Stimulated activated CD8-positive, alpha-beta memory T cell treated with anti-CD3 and anti-CD28 coated beads, Interleukin-15, amount 100 ng/mL, for 4 hours (primary cell): ENCODE measurements at places on chromosomes 6 and 20.

DNA sequence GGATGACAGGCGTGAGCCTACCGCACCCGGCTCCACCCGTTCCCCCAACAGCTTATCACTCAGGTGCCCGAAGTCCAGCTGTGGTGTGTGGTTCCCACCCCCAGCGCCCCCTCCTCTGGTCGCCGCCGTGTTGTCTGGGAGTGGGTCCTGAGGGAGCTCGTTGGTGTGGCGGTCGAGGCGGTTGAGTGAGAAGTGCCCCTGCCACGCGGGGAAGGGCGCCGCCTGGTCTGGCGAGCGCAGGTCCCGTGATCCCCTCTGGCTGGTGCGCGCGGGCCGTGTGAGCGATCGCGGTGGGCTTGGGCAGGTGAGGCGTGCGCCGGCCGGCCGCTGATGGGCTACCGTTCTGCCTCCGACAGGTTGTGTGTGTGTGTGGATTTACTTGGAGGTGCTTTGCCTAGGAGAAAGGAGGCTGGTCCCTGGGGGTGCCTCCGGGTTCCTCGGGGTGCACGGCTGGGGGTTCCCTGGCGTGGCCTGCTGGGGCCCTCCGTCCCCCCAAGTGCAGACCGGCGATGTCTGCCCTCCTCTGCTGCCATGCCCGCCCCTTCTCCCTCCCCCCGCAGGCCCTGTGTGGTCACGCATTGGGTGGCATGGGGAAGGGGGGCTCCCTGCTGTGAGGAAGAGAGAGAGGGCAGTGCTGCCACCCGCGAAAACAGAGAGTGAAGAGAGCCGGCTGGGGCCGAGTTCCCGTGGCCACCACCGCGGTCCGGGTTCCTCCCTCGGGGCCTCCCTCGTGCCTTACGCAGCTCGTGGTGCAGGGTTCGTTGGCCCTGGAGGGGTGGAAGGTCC, 336.0 kb upstream of the DEFB115 start:
- no peak for DNase-seq

- no peak for DNase-seq
Observed at GRCh38 chr20:54626126-54626525, 150.7 kb downstream of the DOK5 start.

DNA sequence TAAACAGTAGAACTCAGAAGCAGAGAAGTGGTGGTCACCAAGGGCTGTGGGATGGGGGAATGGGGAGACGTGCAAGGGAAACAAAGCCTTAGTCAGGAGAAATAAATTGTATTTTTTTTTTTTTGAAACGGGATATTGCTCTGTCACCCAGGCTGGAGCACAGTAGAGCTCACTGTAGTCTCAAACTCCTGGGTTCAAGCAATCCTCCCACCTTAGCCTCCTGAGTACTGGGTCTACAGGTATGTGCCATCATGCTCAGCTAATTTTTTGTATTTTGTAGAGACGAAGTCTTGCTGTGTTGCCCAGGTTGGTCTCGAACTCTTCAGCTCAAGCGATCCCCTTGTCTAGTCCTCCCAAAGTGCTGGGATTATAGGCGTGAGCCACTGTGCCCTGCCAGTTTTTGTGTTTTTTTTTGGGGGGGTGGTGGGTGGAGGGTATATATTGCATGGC, 3.4 kb downstream of the HSPA1B start:
- no peak for DNase-seq

DNA sequence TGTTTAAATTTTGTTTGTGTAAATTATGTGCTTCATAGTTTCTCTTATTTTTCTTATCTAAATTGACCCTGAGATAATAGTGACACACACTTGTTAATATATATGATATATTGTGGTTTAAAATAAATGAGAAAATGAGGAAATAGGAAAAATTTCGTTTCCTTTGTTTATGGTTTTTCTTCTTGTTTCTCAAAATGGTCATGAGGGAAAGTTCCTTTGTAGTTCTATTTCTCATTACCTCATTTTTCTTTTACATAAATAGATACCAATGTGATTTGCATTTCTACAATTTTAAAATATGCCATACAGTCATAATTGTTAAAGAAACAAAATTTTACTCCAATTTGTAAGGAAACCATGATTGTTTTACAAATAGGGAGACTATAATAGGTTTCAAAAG, 9.2 kb downstream of the OR2A4 start:
- no peak for DNase-seq

DNA sequence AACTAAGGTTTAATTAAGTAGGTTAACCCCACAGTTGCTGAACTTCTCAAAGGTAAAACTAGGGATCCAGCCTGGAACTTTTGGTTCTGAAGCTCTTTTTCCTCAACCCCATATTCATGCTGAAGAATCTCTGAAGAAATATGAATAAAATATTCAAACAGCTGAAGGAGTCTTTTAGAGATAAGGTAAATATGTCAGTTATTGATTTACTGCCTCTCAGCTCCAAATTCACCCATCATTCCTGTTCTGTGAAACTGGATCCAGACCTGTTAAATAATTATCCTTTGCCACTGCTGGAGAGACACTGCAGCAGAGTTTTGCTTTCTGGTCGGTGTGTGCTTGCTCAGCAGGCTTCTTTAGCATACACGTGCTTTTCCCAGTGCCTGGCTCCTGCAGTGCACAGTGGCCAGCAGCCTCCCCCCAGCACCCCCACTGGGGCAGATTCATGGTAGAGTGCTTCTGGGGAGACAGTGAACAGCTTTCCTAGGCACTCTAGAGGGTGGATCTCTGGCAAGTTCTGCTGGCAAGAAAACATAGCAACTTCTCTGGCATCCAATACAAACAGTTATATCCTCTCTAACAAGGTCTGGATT, 62.0 kb upstream of the BCLAF1 start:
- no peak for DNase-seq

DNA sequence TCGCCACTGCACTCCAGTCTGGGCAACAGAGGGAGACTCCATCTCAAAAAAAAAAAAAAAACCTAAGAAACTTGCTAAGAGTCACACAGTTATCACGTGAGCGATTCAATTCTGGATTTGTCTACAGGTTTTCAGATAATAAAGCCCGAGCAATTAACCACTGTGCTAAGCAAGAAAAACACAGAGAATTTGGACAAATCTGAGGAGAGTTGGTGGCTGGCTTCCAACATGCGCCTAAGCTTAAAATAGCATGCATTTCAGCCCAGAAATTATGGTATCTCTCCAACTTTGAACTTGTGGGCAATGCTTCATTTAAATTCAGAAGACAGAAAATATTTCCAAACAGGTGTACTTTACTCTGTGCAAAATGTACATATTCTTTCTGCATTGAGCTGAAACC, 232.9 kb downstream of the TSHZ2 start:
- DNase-seq = no peak

DNA sequence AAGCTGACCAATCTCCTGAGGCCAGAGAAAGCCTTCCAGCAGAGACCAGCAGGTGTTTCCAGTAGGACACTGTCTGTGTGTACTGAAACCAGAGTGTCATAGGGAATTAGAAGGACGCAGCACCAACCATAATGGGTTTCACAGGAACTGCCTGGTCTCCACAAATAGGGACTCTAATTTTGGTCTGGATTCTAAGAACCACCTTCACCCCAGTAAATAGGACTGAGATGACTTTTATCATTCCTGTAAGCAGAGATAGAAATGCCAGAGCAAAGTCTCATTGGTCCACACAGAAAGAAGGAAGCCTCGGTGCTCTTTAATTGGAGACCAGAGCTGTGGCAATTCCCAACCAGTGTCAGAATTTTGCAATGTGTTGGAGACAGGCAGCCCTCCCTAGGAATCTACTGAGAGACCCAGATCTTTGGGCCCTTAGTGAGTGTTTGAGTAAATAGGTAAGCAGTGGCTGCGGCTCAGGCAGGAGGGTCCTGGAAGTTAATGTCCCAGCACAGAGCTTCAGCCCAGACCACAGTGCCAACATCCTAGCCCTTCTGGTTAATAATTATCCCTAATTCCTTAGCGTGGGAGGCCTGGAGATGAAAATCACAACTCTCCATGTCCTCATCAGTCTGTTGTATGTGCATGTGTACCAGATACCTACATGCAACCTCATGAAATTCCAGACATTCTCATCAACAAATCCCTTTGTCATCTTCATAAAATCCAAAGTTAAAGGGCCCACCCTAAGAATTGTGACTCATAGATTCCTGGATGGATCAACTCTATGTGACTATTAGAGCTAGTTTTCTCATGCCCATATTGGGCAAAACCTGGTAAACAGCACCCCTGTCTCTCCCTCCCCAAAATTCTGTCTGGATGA, 81.2 kb downstream of the UNC5CL start:
- no peak for DNase-seq

DNA sequence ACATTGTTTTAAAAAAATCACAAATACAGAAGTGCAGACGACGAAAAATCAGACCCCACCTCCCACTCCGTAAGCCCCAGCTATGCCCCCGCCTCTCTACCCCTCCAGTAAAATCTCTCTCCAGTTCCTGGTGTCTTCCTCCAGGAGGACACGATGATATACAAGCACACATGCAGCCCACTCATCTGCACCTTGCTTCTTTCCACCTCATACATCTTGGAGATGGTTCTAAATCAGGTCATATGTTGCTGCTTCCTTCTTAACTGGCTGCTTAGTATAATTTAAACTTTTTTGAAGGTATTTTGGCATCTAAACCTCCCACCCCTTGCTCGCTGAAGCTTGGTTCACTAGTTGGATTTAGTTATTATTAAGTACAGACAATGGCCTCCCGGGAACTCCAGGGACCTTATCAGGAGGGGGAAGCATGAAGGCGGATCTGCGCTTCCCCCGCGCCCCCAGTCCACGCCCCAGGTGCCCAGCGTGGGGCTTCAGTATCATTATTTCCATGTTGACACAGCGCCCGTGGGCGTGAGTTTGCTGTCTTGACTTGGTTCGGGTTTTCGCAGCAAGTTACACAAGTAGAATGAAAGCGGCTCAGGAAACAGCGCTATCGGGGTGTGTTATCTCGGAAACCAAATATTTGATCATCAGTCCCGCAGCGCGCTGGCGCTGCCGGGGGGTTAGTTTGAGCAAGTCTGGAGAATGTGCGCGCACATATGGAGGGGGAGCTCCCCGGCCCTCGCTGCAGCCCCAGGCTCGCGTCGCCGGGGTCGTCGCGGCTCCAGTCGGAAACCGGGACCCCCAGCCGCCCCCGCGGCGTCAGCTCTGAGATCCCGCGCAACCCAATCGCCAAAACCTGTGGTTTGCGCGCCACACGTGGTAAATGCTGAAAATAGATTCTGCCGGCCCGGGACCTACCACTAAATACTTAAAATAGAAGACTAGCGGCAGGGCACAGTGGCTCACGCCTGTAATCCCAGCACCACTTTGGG, 2.3 kb downstream of the BMP7 start:
- DNase-seq = no peak

DNA sequence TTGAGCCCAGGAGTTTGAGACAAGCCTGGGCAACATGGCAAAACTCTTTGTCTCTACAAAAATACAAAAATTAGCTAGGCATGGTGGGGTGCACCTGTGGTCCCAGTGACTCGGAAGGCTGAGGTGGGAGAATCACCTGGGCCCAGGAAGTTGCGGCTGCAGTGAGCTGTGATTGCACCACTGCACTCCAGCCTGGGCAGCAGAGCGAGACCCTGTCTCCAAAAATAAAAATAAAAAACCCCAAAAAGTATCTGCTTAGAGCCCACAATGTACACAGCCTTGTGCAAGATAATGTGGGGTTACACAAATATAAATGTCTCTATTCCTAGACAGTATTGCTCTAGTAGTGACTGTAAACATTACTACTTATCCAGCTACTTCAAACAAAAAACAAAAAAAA, 5.9 kb downstream of the ESF1 start:
- no peak for DNase-seq

GRCh38 chr20:49935746-49936152, 448 bp upstream of the RNF114 start:
- DNase-seq = no peak

GRCh38 chr6:98047164-98047563, 764.1 kb upstream of the MMS22L start:
- DNase-seq = no peak

DNA sequence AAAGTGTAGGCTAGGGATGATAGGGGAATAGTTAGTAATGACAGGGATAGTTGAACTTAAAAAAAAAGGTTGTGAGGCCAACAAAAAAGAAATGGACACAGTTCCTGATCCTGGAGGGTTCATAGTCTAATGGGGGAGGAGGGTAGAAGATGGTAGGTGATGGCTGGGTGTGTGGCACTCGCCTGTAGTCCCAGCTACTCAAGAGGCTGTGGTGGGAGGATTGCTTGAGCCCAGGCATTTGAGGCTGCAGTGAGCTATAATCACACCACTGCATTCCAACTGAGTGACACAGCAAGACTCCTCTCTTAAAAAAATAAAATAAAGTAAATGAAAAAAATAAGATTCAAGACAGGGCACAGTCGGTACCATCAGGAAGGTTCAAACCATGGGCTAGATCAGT, 2.4 kb upstream of the MICB start:
- DNase-seq = no peak

DNA sequence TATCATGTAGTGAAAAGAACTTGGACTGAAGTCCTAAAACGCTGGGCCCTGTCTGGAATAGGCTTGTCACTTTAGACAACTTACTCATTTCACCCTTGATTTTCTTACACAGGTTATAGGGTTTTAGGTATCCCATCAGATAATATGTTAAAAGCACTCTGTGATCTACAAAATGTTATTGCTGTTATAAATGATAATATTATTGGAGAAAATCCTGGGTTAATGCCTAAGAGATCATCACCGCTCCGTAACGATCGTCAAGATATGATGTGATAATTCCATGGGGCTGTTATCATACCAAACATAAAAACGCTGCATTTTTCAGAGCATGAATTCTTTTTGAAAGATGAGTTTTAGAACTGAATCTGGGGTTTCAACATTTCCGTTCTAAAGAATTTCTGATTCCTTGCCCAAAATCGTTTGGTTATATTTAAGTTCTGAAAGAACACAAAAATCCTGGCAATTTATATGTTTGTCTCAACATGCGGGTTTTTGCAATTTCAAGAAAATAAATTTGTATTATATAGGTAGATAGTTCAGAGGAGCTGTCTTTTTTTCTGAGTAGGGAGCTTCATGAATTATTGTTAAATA, 154.8 kb downstream of the FOXC1 start:
- no peak for DNase-seq

GRCh38 chr6:1800845-1801244, 191.1 kb downstream of the FOXC1 start:
- no peak for DNase-seq

DNA sequence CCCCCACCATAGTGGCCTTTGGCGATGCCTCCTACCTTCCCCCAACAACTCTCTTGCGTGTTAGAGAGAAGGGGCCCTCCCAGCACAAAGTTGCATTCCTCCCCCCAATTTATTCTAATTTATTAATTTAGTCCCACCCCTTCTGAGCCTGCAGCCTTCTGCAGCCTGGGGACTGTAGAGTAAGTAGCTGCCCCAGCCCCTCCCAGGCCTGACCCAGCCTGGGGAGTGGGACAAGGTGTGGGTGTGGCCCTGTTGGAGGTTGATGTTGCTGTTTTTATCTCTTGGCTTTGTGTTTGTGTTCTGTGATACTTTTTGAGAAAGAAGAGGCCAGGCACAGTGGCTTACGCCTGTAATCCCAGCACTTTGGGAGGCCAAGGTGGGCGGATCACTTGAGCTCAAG, 49.4 kb downstream of the ORC3 start:
- no peak for DNase-seq

- no peak for DNase-seq
Observed at GRCh38 chr20:24469116-24469893, at the start of gene SYNDIG1. Gene SYNDIG1 (plus strand): TSS chr20:24469629. CDS start chr20:24543098, 73,469 bp downstream.

- DNase-seq = no peak
Observed at GRCh38 chr6:139765825-139766285, 391.4 kb upstream of the CITED2 start.

- DNase-seq = no peak
Observed at GRCh38 chr6:22041797-22042480, 254.9 kb downstream of the PRL start.
